ENCODE measurements at places on chromosomes 16 and 17.

- DNase-seq: no peak
Observed at GRCh38 chr17:48378238-48378637, 51.8 kb downstream of the SKAP1 start.

- DNase-seq: no peak
Observed at GRCh38 chr17:28384281-28385036, 13.0 kb downstream of the SARM1 start.

- DNase-seq: no peak
Observed at GRCh38 chr17:39548494-39549225, 59.1 kb downstream of the NEUROD2 start.

DNA sequence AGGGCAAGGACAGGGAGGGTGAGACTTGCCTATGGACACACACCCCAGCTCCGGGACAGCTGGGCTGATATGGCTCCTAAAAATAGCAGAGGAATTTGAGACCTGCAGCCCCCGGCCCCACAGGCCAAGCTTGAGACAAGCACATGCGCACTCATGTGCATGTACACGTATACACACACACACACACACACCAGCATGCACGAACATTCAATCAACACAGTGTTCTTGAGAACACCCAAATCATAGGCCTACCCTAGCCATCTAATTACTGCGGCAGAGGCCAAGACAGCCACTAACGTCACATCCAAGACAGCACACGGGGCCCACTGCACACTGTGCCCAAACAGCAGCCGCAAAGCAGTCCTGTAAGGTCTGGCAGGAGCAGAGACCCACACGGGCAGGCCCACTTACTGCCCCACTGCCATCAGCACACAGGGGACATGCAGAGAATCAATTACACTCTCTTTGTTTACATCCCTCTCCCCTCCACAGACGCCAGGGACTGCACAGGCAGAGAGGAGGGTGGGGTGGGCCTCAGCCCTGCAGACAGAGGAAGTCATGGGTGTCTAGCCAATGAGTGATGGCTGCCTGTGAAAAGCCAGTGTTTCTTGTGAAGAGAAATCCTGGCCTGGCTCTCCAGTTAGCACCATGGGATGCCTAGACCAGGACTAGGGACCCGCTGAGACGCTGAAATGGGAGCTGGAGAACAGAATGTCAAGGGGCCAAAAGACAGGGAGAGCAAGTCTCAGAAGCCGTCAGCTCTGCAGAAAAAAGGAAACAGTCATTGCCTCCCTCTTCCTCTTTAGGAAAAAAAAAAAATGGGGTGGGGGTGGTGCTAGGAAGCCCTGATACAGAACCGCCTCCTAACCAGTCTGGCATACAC, 39.3 kb downstream of the MYO18A start:
- DNase-seq: no peak

- DNase-seq: no peak
Observed at GRCh38 chr17:62189377-62189776, 124.3 kb upstream of the MED13 start.

DNA sequence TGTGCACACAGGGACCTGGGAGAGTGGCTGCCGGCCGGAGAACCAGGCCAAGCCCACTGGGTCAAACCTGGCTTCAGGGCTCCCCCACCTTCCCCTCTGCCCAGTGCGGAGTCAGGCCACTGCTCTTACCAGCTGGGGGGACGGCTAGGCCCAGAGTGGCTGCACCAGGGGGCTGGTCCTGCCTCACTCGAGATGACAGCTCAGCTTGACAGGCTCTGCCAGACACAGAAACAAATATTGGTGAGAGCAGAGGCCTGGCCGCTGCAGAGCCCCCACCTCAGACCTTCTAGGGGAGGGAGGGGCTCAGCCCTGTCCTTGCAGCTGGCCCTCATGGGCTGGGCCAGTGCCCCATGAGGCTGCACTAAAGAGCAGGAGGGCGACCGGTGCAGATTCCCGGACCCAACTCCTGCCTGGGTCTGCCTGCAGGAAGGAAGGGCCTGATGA, 4.5 kb downstream of the NUDT16L1 start:
- DNase-seq: no peak

- no peak for DNase-seq
Observed at GRCh38 chr16:1343428-1344242, 8.0 kb downstream of the TSR3 start.

Data from stimulated activated CD8-positive, alpha-beta memory T cell treated with anti-CD3 and anti-CD28 coated beads, Interleukin-4, amount 100 ng/mL, for 1 hour (primary cell).